ENCODE measurements at places on chromosomes 4 and X.

DNA sequence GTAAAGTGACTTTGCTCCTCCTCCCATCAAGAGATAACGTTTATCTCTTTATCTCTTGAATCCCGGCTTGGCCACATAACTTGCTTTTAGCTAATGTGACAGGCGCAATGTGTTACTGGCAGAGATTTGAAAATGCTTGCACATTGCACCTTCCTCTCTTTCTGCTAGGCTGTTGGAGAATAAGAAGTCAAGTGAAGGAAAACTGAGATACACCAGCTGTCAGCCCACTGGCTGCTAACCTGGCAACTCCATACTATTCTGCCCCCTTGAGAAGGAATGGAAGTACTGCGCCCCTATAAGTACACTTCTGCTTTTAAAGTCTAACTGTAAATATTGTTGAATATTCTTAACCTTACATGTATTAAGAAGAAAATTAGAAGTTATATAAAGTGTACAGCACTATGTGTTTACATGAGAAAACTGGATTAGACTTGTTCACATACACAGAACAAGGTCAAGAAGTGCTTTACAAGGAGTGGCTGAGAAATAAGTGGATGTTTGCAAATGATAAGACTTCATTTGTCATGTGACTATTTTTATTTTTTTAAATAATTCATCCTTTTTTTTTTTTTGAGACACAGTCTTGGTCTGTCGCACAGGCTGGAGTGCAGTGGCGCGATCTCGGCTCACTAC lies 424.5 kb upstream of the CTSO start:
- DNase-seq, result no peak

GRCh38 chr4:88788424-88788823 lies 90.8 kb upstream of the NAP1L5 start:
- DNase-seq, result no peak

- DNase-seq, result no peak
Observed at GRCh38 chrX:22296871-22297270, 24.2 kb downstream of the CBLL2 start.

GRCh38 chr4:87805971-87806370 lies 6.6 kb downstream of the IBSP start:
- DNase-seq, result no peak

GRCh38 chr4:40842318-40842717 lies 92.6 kb downstream of the NSUN7 start:
- no peak for DNase-seq

- DNase-seq, result no peak
Observed at GRCh38 chrX:18887825-18888212, 96.1 kb downstream of the PHKA2 start.
